ENCODE measurements at places on chromosomes 2 and 18.

DNA sequence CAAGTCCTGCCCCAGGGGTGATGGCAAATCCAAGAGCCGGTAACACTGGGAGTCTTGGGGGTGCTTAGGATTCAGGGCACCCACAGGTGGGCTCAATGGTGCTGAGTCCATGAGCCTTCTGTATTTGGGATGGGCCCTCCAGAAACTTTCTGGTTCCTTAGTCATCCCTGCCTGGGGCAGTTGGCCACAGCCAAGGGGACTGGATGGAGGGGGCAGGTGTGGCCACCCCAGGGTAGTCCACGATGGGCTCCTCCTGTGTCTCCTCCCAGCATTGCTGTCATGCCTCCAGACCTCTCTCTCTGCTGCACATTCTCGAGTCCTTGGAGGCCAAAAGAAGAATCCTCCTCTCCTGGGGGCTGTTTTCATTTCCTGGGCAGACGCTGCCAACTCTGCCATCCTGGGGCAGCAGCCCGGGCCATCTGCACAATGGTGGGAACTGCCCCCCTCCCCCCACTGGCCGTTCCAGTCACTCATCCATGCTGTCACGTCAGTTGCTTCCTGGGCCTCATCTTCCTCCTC lies 158.0 kb upstream of the TWIST2 start:
- no peak for DNase-seq

- DNase-seq, result no peak
These were observed 1.4 kb upstream of the TRIM54 start for GRCh38 chr2:27280826-27281225.

DNA sequence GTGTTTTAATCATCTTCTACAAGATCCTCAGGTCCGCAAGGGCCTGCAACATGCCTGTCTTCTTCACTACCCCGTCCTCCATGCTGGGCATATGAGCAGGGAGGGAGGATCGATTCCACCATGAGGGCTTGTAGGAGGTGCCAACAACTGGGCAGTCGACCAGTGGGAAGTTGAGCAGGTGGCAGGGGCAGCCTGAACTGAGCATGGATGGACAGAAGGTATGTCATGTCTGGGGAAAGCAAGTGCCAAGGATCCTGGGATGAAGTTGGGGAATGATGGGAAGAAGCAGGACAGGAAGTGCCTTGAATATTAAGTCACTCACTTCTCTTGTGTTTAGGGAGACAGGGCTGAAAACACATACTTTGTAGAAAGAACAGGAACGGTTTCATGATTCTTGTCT lies 44.7 kb downstream of the CTIF start:
- DNase-seq, result no peak

GRCh38 chr2:145091967-145092366 lies 572.0 kb upstream of the ZEB2 start:
- no peak for DNase-seq

DNA sequence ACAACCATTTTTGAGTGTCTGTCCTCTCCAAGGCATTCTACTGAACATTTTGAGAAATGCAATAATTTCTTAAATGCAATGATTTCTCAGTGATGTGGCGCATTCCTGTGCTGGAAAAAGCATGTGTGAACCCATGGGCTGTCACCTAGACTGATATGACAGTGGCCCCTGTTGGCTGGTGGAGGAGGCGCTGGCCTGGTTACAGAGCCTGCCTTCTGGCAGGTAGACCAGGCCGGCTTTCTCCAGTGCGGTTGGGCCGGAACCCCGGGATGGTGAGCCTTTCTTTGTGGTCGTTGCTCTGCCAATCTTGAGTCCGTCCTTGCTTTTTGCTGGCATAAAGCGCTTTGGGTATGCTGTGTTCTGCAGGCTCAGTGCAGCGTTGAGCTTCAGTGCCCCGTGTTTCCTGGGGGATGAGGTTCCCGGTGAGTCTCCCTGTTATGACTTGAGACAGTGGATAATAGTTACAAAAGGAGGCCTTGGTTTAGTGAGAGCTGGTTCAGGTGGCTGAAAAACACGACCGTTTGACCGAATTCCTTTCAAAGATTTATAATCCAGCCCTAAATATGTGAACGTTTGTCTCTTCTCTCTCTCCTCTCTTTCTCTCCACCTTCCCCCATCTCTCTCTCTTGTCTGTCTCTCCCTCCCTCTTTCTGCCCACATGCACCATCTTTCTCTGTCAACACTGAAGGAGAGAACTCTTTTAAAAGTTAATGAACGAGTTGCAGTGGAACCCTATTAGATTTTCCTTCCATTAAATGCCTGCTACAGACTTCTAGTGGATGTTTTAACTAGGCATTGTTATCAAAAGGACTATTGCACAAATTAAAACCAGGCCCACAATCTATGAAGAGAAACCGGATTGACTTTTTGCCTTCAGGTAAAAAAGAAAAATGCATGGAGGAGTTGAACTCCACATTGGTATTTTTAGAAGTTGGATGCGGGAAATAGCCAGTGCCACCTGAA lies 34.0 kb downstream of the TSHZ1 start:
- peak; percentile 85 for DNase-seq

GRCh38 chr18:13395577-13395976 lies 177.0 kb downstream of the LDLRAD4 start:
- peak; percentile 58 for DNase-seq

DNA sequence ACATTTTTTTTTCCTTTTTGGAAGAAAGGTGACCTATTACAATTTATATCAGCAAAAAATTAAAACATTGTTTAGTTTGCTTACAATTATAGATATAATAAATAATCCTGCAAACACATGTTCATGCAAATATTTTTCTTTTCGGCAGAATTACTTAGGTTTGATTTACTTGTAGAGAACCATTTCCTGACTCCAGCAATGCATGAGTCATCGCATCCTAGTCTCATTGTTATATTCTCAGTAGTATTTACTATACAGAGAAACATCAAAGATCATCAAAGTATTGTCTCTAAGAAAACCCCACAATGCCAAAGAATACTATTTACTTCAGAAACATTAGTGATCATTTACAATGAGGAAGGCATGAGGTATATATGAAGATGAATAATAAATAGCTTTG lies 40.4 kb upstream of the MTIF2 start:
- DNase-seq, result no peak

DNA sequence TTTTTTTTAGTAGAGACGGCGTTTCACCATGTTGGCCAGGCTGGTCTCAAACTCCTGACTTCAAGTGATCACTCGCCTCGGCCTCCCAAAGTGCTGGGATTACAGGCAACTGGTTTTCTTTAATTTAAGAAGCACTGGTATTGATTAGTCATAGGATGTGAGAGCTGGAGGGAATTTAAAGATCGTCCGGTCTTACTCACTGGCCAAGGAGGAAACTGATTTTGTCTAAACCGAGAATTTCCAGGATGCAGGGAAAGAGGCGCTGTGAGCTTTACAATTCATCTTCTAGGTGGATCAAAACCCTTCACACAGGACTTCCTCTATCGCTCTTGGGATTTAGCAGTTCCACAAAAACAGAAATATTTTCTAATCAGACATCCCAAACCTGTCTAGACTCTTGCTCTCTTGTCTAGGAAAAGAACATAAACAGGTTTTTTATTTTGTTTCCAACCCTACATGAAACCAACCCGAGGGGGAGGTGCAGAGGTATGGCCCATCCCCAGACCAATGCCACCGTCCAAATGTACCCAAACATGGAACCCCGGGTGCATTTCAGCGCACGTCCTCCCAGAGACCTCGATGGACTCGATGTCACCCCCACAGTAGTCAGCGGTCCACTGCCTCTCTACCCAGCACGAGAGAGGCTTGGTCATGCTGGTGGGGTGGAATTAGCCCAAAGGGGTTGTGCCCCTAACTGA lies 12.5 kb upstream of the TUBB6 start:
- no peak for DNase-seq

- no peak for DNase-seq
These were observed 54.3 kb downstream of the TMX3 start for GRCh38 chr18:68660354-68661183.

DNA sequence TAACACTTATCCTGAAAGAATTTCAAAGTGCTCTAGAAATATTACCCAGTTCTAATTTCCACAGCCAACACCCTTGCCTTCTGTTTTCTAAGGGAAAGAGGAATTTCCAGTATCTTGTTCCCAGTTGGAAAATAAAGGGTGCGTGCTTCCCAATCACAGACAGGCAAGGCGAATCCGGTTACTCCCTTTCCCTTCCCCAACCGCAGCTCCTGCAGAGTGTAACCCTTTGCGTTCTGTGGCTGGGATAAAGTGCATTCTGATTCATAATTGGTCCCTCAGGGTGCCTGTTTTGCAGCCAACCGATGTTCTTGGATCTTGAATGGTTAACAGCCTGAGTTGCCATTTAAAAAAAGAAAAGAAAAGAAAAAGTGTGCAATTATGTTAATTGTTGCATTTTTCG lies 40.6 kb upstream of the PGAP1 start:
- no peak for DNase-seq

DNA sequence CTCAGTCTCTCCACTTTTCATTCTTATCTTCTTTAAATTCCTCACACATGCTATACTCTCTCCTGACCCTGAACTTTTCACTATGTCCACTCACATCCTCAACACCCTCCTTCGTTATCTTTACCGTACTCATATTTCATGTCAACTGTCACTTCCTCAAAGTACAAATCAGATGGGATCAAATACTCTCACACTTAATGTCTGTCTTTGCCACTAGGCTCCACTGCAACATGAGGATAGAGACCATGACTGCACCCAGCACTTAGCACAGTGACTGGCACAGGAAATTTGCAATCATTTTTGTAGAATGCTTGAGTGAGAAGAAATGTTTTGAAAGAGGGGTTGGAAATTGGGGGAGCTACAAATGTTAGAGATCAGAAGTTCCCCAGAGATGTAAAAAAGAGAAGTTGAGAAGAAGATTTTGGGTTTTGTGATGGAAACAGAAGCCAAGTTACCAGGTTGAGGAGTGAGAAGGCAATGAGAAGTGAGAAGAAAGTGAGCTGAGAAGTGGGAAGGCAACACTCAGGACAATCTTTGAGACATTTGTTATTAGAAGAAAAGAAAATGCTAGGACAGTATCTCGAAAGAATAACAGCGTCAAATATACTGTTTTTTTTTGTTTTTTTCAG lies 87.0 kb downstream of the CCDC141 start:
- DNase-seq, result no peak

- peak; percentile 50 for DNase-seq
These were observed 85.6 kb downstream of the CD8B2 start for GRCh38 chr2:106572541-106573450.

- no peak for DNase-seq
These were observed 205.9 kb downstream of the BABAM2 start for GRCh38 chr2:28096421-28096820.

GRCh38 chr2:231713730-231714638 lies 5.7 kb downstream of the PTMA start:
- DNase-seq, result peak; percentile 90

GRCh38 chr2:819121-819520 lies 131.5 kb upstream of the SNTG2 start:
- DNase-seq, result no peak

GRCh38 chr2:226813148-226813701 lies 13.6 kb upstream of the IRS1 start:
- peak; percentile 48 for DNase-seq

- no peak for DNase-seq
These were observed 56.4 kb upstream of the XIRP2 start for GRCh38 chr2:166831930-166832329.

GRCh38 chr2:10161206-10161931 lies 38.8 kb downstream of the RRM2 start:
- no peak for DNase-seq

DNA sequence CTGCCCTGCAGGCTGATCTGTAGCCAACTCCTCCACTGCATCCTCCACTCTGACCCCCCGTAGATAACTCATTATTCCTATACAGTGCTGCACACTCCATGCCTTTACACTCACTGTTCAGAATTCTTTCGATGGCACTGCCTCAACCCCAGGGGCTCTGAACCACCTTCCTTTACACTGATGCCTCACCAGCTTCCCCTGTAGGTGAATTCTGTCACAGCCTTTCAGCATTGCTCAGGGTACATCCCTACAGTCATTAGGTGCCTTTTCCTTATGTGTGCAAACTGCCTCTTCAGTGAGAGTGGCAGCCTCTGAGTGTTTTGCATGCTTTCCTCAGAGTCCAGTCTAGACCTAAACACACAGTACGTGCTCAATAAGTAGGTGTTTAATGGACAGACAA lies 319.4 kb downstream of the LRRTM1 start:
- DNase-seq, result no peak

- no peak for DNase-seq
These were observed 75.9 kb downstream of the HRH4 start for GRCh38 chr18:24536326-24536725.

GRCh38 chr2:213067888-213068287 lies 83.5 kb downstream of the IKZF2 start:
- no peak for DNase-seq

GRCh38 chr2:62141142-62141740 lies 54.7 kb upstream of the B3GNT2 start:
- no peak for DNase-seq

GRCh38 chr2:64989982-64990614 lies 899 bp downstream of the SLC1A4 start:
- DNase-seq, result peak; percentile 70

GRCh38 chr2:197216361-197216979 lies 94.1 kb downstream of the ANKRD44 start:
- DNase-seq, result no peak

- DNase-seq, result no peak
These were observed 63.0 kb downstream of the RHBDD1 start for GRCh38 chr2:226898897-226899296.

DNA sequence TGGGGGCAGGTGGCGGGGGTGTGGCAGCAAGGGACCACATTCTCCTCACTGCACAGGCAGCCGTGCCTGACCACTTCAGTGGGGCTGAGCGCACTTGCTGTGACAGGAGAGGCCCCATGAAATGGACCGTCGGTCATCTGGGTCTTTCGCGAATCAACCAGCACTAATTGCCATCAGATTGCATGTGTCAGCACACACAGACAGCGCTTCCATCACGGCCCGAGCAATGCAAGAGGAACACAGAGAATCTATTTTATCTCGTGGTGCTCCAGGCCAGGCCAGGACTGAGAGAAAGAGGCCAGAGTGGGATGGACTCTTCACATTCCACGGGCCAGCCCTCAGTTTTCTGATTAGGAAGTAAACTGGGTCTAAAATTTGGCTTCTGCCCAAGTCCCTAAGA lies 87.0 kb downstream of the EIPR1 start:
- DNase-seq, result peak; percentile 30

- no peak for DNase-seq
These were observed 220.5 kb downstream of the PIEZO2 start for GRCh38 chr18:10928772-10929373.

DNA sequence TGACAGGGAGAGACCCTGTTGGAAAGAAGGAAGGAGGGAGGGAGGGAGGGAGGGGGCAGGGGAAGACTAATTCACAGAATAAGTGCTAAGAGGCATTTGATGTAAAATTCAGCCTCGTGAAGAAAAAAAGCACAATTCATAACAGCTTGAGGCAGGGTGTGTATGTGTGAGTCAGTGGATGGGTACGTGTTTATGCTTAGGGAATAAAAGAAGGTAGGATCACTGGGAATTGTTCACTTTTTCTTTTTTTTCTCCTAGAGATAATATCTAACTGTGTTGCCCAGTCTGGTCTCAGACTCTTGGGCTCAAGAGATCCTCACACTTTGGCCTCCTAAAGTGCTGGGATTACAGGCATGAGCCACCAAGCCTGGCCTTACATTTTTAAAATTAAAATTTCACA lies 39.2 kb downstream of the WDR33 start:
- DNase-seq, result no peak
